ENCODE measurements at places on chromosomes 3 and 15. TPM values are rescaled to one million over a fixed set of nuclear protein-coding genes. Genes with fewer than 3 reads are reported as not detected.
A peak's percentile ranks its signal among the peaks of the same experiment; 100 is the strongest.

- no peak overlapping the region for H3K27ac ChIP-seq
- no peak for DNase-seq
- no peak overlapping the region for H3K4me3 ChIP-seq
Measured at GRCh38 chr15:79140846-79141570, 50.4 kb upstream of the RASGRF1 start.

GRCh38 chr15:67915461-67916374, 75.9 kb upstream of the RNU6-1 start:
- no peaks in the 10 kb centered on the region for H3K27me3 ChIP-seq
- H3K36me3 ChIP-seq, result no peaks in the 10 kb centered on the region
- H3K27ac ChIP-seq, result peak overlapping the region; percentile 94

DNA sequence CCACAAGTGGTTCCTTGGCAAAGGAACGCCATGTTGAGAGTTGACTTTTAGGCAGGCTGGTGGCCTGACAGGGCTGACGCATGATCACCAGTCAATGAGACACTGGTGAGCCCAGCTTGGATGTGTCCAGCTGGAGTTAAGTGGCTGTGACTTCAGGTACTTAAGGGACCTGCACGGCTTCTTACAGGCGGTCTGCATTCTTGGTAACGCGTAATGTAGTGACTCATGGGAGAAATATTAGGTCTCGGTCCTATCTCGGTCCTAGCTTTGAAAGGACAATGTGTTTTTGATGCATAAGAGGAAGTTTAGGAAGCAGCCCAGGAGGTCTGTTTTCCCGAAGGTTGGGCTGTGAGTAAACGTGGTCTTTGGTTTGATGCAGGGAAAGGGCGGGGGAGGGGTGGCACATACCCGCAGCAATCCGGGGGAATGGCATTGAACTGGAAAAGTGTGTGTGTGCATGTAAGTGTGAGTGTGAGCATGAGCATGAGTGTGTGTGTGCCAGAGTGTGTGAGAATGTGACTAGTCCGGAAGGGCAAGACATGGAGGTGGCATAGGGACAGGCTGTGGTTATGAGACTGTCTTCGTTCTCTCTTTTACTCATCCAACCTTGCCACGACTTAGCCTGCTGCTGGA, 55.3 kb downstream of the FAM43A start:
- H3K36me3 ChIP-seq, result no peaks in the 10 kb centered on the region
- DNase-seq, result peak; percentile 58
- no peak overlapping the region for H3K4me3 ChIP-seq
- H3K27ac ChIP-seq, result peak overlapping the region; percentile 47
- H3K4me1 ChIP-seq, result peaks cover 9% of the 10 kb centered on the region

DNA sequence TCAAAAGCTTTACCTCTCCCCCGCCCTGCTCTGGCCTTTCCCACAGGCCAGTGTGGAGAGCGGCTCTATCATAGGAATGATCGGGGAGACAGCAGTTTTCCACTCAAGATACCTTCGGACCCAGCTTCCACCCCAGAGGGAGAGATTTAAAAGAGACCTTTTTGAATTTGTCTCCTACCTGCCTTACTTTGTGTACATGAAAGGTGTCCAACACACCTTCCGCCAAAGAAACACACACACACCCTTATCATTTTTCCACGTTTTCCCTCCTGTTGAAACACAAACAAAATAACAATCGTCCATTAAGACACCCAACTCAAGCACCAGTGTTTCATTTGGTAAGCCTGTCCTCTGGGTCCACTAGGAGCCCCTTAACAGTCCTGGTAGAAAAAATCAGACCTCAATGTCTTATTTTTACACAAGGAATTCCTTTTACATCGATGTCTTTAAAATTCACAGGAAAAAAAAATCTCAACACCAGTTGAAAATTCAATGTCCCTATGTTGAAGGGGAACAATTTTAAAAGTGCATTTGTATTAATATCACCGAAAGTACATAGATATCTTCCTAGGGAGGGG, 4.0 kb downstream of the HES1 start:
- peaks cover 42% of the 10 kb centered on the region for H3K4me1 ChIP-seq
- H3K4me3 ChIP-seq, result no peak overlapping the region
- H3K27ac ChIP-seq, result peak overlapping the region; percentile 100
- H3K36me3 ChIP-seq, result no peaks in the 10 kb centered on the region
- DNase-seq, result no peak
- no peaks in the 10 kb centered on the region for H3K27me3 ChIP-seq

GOLGA8M gene
- not detected for polyA plus RNA-seq

Measured in hepatocyte (in vitro differentiated cells).